ENCODE measurements at places on chromosomes 5 and 9. TPM values are rescaled to one million over a fixed set of nuclear protein-coding genes. Genes with fewer than 3 reads are reported as not detected.

KIF4B gene
- not detected for polyA plus RNA-seq

RHOBTB3 gene
- polyA plus RNA-seq: 3.8 TPM

TMC1 gene
- polyA plus RNA-seq: 10.3 TPM

SNCAIP gene
- polyA plus RNA-seq: 0.80 TPM

GRIN1 gene
- 0.06 TPM for polyA plus RNA-seq

PCAT7 gene
- polyA plus RNA-seq: not detected

TAF1L gene
- not detected for polyA plus RNA-seq

ADGRV1 gene
- 0.82 TPM for polyA plus RNA-seq

EGFL7 gene
- 43.2 TPM for polyA plus RNA-seq

C8G gene
- polyA plus RNA-seq: 1.2 TPM

SHLD3 gene
- polyA plus RNA-seq: 1.9 TPM

SPINK6 gene
- polyA plus RNA-seq: 0.06 TPM

TRAPPC13 gene
- polyA plus RNA-seq: 9.0 TPM

PCDHA10 gene
- polyA plus RNA-seq: under 0.01 TPM

All from esophagus (tissue), 2 donors.